CD4-positive, alpha-beta memory T cell (primary cell): ENCODE measurements at places on chromosomes 5 and 9.

DNA sequence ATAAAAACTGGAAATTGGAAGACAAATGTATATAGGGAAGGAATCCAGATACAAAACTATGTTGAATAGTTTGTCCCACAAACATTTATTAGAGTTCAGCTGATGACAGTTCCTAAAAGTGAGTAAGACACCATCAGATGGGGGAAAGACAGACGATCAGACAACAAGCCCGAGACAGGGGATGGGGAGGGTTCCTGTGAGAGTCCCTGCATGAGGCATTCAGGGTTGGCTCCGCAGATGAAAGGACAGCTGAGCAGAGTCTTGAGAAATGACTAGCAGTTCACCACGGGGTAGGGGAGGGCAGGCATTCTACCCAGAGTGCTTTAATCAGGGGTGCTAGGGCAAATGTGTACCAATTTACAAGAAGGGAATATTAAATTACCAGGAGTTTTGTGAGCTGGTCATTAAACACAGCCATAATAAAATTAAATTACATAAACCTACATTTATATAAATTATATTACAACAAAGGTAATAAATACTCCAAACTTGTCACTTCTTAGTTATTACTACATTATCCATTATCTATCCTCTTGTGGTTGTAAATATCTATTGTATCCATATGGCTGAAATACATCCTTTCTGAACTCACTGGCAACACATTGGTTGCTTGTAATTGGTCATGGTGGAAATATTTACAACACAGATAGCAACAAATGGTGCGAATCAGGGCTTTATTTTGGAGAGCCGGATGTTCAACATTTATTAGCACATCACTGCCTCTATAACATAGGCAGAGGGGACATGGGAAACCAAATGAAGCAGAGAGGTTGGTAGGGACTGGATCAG, 27.8 kb downstream of the TNFSF15 start:
- peak; percentile 4 for DNase-seq

DNA sequence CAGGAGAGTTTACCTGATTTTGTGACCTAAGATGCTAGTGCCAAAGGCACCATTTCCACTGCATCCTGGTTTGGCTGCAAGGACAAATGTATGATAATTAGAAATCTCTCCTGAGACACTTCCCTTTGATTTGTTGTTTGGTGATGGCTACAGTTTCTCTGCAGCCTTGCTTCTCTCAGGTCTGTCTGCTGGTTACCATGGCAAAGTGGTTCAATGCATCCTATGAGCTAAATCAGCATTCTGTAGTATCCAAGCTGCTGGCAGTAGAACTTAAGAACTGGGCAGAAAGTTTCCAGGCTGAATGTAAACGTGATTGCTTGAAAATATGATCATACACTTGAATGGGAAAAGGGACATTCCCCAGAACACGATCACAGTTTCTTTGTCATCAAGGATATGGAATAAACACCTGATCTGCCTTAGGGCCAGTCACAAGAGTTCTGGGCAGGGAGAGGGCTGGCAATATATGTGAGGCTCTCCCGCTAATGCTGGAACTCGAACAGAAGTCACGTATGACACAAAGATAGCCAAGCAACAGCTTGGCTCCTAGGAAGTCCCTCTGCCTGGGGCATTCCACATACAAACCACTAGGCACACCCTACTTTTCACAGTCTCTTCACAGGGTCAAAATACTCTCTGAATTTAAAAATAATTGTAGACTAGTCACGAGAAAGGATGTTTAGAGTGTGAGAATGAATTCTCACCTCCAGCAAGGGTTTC, 138.1 kb upstream of the GRAMD2B start:
- no peak for DNase-seq

DNA sequence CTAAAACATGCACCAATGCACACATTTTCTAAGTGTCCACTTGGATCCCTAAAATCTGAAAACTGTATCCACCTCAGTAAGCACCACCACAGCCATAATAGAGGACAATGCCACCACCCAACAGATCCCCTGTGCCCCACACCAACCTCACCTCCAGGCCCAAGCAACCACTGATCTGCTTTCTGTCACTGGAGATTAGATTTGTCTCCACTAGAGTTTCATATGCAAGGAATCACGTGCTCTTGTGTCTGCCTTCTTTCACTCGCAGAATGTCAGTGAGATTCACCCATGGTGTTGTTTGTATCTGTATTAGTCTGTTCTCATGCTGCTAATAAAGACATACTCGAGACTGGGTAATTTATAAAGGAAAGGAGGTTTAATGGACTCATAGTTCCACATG, 216.1 kb upstream of the WWC1 start:
- DNase-seq: no peak

GRCh38 chr9:131808291-131808690, 68.4 kb upstream of the RAPGEF1 start:
- DNase-seq: no peak

DNA sequence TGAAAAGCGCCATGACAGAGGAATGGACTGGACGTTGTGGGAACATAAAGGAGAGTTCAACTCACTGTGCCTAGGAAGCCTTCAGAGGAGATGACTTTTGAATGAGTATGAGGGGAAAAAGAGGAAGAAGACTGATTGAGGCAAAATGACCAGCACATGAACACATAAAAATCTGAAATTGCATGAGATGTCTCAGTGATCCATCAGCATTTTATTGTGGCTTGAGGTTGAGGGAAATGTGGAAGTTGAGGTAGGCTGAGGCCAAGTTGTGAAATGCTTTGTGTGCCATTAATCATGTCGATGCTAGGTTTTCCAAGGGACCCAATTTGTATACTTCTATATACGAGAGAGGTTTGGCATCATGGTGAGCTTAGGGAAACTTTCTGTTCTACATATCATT, 140.9 kb upstream of the TLX3 start:
- no peak for DNase-seq

DNA sequence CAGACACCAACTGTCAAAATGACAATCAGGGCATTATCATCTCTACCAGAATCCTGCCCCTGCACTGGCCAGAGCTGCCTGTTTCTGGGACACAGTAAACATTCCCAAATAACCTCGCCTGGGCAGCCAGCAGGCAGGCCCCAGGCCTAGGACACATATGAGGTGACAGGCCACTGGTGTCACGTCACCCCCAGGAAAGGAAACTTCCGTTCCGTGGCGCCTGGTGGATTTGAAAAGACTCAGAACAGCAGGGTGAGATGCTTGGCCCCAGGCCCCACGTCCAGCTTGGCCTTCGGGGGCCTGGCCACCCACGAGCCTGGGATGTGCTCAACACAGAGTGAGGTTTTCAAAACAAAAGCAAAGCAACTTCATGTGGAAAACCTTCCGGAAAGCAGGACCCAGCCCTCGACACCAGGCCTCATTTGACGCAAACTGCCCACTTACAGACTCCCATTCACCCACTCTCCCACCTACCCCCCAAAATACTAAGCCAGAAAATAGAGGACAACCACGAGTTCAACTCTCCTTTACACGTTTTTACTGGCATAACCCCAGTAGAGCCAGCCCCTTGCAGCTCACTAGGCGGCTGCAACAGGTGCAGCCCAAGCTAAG, 1.2 kb downstream of the SEMA4D start:
- no peak for DNase-seq

DNA sequence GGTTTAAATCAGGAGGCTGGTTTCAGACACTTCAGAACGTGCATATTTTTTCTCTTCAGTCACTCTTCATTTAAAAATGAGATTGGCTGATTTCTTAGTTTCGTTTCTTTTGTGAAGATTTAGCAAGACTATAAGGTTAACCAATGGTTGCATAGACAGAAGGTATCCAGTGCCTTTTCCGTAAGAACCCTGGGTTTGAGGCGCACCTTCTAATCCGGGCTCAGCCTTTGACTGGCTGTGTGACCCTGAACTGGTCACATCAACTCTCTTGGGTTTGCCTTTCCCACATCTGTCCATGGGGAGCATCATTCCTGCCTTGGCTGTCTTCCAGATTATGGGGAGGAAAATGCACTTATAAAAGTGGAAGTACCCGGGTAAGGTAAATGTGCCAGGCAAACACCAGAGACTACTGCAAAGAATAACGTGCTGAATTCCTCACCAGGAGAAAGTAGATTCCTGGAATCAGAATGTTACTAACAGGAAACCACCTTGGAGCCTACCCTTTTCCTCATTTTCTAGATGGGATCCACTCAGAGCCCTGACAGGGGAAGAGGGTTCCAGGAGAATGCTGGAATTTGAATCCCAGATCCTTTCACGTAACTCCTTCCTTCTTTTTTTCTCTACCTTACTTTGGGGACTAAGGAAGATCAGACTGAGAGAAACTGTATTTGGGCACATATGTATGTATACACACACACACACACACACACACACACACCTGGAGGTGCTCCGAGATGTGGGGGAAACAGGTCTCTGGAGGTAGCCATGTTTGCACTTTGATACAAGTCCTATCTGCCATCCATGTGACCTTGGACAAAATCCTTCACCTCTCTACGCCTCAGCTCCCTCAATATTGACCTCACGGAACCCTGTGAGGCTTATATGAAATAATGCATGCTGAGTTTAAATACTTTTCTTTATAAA, 6.8 kb downstream of the HAND1 start:
- no peak for DNase-seq

DNA sequence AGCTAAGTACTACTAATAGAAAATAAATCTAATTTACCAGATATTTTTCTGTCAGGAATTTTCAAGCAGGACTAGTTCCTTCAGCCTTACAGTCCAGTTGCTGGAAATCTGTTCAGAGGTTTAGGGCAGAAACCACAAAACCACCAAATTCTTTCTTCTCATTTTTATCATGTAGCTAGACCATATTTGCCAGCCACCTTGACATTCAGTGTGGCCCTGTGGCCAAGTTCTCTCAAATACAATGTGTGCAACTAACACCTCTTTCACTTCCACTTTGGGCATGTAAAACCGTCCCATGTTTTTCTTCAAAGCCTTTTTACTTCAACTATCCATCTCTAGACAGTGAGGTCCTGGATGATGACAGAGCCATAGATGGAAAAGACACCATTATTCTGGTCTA, 1133.2 kb upstream of the CDH18 start:
- no peak for DNase-seq
